ENCODE measurements at places on chromosomes 2 and 18. TPM values are rescaled to one million over a fixed set of nuclear protein-coding genes. Genes with fewer than 3 reads are reported as not detected.

Gene ANKRD29
- 6.1 TPM for total RNA-seq

Gene CRACDL
- 5.2 TPM for total RNA-seq

DNA sequence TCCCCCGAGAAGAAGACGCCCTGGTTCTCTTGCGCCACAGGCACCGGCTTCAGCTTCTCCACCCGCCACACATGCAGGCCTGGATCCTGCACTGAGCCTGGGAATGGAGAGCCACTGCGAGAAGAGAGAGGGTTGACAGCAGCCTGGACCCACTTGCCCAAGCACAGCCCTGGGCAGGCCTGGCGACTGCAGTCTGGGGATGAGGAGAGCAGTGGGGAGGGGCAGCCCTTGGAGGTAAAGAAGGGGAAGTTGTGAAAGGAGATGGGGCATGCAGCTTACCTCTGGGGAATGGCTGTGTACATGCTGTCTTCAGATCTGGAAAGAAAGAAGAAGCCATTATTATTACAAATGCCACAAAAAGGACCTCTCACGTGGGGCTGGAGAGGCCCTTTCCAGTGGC, 8.3 kb downstream of the CAPG start:
- DNase-seq: peak; percentile 15

Gene NEU4
- total RNA-seq: 1.1 TPM

DNA sequence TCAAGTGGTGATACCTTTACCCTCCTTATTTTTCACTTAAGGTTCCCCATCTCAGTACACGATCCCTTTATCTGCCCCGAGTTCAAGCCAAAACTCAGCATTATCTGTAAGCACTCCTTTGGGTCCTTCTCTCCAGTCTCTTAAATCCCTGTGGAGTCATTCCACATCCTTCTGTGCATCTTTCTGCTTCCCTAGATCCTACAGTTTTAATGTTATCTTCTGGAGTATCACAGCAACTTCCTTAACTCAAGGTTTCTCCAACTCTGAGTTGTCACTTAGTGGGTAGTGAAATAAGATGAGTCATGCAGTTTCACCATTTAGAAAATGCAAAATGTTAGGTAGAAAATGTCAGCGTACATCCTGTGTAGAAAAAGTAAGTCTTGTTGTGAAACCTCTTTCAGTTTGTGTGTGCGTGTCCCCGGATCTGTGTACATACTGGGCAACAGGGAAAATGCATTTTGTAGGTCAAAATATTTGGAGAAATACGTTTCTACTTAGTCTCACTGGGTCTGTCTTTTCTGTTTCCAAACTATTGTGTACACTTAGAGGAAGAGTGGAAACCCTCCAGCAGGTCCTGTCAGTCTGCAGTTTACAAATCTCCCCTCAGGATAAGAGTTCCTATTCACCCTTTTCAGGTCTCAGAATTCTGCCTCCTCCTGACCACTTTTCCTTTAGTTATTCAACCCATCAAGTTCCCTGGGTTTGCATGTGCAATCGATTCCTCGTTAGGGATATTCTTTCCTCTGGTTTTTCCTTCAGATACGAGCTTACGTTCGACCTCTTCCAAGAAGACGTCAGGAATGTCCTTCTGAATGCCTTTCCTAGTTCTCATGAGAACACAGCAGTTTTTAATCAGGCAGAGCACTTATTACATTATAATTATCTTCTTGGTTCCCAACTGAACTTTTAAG, 154.8 kb downstream of the TGIF1 start:
- no peak for DNase-seq

- no peak for DNase-seq
Measured at GRCh38 chr2:237909801-237910475, 50.5 kb downstream of the RAMP1 start.

DNA sequence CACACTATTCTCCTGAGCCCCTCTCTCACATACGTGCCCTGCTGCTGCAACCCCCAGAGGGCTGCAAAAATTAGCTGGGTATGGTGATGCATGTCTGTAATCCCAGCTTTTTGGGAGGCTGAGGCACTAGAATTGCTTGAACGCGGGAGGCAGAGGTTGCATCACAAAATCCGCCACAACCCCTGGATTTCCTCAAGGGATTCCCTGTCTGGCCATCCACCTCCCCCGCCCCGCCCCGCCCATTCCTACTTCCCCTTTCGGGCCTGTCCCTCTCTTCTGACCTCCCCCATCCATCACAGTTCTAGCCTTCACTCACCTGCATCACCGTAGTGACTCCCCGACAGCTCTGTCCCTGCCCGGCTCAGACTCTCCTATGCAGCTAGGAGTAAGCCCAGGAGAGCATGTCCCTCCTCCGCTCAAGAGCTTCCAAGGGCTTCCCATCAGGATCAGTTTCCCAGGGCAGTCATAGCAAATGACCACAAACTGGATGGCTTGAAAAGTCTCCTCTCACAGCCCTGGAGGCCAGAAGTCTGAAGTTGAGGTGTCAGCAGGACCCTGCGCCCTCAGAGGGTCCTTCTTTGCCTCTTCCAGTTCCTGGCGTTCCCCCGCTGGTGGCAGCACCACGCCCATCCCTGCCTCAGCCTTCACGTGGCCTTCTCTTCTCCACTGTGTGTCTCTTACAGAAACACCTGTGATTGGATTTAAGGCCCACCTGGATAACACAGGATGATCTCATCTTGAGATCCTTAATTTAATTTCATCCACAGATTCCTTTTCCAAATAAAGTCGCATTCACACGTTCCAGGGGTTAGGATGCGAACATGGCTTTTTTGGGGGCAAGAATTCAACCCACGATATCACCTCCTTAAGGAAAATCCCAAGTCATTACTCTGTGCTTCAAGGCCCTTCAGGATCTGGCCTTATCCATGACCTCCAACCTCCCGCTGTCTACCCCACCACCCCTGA, 58.5 kb downstream of the HS1BP3 start:
- no peak for DNase-seq

- no peak for DNase-seq
Measured at GRCh38 chr2:30039101-30039500, 107.7 kb upstream of the YPEL5 start.

DNA sequence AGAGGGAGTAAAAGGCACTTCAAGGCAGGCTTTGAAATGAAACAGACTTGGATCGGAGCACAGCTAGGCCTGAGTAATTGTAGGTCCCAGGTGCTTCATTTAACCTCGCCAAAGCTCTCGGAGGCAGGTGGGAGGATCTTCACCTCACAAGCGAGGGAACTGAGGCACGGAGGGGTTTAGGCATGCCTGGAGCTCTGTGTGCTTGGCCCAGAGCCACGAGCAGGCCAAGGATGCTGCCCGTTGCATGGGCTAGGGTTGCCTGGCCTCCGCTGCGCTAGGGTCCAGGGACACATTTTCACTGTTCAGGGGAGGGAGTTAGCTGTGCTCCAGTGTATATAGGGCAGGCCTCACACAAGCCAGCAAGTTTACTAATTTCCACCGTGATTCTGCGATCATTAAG, 11.2 kb downstream of the TMEM37 start:
- no peak for DNase-seq

- no peak for DNase-seq
Measured at GRCh38 chr2:168920504-168921157, 19.5 kb downstream of the G6PC2 start.

DNA sequence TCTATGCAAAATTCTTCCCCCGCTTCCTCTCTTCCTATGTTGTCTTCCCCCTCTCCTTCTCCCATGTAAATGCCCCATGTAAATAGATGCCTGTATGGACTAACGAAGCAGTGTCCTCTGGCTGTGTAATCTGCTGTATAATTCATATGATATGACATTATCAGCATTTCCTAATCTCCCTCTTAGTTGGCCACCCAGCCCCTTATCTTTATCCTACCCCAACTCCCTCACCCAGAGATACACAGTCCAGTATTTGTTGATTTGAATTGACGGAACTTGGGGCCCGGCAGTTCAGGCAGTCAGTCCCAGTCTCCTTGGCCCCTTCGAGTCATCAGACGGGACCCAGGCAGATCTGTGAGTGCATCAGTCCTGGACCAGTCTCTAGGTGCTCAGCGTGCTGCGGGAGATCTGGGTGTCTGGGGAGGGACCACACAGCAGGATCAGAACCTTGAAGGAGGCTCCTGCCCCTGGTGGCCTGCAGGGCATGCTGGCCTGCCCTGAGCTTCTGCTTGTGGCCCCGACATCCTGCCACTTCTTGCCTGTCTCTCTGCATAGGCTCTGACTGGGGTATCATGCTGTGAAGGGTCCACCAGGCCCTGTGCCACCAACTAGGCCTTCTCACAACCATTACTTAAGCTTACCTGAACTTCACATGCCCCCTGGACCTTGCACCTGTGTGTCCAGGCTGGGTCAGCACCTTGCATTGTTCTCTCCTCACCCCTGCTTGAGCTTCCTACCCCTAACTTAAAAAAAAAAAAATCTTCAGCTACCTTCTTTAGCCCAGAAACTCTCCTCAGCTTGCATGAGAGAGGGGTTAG, 88.1 kb upstream of the ATL2 start:
- DNase-seq: no peak

Gene CNDP1
- not detected for total RNA-seq

Gene TMEM131
- total RNA-seq: 47.0 TPM
